ENCODE measurements at places on chromosomes 16 and 17.

- DNase-seq: peak; percentile 51
Observed at GRCh38 chr17:49952209-49952911, 16.6 kb upstream of the DLX4 start.

- DNase-seq: no peak
Observed at GRCh38 chr17:3043737-3044365, 19.6 kb downstream of the OR1D5 start.

DNA sequence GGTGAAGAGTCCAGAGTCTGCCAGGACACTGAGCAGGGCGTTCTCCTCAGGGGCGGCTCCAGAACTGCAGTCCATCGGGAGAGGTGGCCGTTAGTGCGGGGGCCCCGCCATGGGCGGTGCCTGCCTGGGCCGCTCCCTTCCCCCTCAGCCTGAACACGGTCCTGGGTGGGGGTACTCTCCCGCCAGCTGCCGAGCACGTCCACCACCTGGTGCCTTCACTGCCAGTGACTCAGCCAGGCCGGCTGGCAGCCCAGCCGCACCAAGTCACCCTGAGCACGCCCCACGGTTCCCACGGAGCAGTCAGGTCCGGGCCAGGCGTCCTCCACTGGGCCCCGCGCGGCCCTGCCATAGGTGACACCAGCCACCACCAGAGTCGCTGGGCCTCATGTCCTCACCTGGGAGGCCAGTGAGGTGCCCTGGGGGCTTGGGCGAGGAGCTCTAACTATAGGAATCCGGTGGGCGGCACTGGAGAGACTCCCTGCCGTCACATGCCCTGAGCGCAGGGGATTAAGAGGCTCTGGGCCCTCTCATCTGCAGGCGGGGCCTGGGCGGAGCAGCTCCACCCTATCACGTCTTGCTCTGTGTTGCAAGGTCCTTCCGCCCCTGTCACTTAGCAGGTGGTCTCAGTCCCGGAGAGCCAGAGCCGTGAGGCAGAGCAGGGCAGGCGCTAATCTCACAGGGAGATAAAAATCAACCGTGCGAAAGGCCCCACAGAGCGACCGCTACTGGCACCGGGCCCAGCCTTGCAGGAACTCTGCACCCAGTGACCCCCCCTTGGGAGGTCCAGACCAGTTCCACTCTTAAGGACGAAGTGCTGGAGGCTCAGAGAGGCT lies 14.3 kb downstream of the PIEZO1 start:
- no peak for DNase-seq

GRCh38 chr17:49784636-49785035 lies 3.8 kb upstream of the KAT7 start:
- no peak for DNase-seq

All from T-helper 2 cell (primary cell).